Lung (tissue), 17 donors: ENCODE measurements at places on chromosomes 6 and 20. TPM values are rescaled to one million over a fixed set of nuclear protein-coding genes. Genes with fewer than 3 reads are reported as not detected.

- H3K27ac ChIP-seq: no peak overlapping the region
- no peak for DNase-seq
- no peak overlapping the region for H3K4me3 ChIP-seq
- H3K36me3 ChIP-seq: peaks cover 54% of the 10 kb centered on the region
- no peaks in the 10 kb centered on the region for H3K27me3 ChIP-seq
- peaks cover 2% of the 10 kb centered on the region for H3K4me1 ChIP-seq
Observed at GRCh38 chr6:157203764-157204163, 119.6 kb downstream of the TMEM242 start.

DNA sequence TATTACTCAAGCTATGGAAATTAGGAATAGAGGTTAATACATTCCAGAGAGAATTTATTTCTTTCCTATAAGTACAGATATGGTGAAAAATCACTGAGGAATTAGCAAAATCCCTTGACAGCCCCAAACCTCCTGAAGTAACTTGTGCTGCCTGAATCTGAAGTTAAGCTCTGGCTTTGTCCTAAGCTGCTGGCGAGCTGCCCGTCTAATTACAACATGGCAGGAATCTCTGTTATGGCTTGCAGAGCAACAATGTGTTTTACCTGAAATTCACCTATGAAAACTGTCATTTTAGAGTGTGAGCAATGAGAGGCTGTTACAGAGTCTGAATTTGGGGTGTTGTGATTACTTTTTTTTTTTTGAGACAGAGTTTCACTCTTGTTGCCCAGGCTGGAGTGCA lies 22.5 kb upstream of the IYD start:
- H3K4me3 ChIP-seq: no peak overlapping the region
- H3K27me3 ChIP-seq: no peaks in the 10 kb centered on the region
- peak; percentile 35 for DNase-seq
- H3K4me1 ChIP-seq: peaks cover 3% of the 10 kb centered on the region

DNA sequence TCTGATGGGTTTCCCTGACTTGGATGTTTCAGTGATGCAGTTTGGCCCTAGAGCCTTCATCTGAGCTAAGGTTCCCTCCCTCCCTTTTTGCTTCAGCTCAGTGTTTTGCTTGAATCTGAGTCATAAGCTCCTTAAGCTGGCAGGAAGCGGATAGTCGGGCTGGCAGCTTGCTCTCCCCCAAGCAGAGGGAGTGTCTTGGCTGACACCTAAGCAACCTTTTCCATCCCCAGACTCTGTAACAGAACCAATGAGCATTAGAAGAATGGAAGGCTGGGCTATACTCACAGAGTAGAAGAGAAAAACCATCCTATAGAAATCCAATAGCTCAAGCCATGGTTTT lies 98.3 kb downstream of the HAO1 start:
- no peak overlapping the region for H3K27ac ChIP-seq
- H3K4me1 ChIP-seq: no peaks in the 10 kb centered on the region
- peak; percentile 17 for DNase-seq
- no peaks in the 10 kb centered on the region for H3K36me3 ChIP-seq

- no peak overlapping the region for H3K4me3 ChIP-seq
- peaks cover 11% of the 10 kb centered on the region for H3K4me1 ChIP-seq
- no peak for DNase-seq
- no peaks in the 10 kb centered on the region for H3K27me3 ChIP-seq
- no peak overlapping the region for H3K27ac ChIP-seq
Observed at GRCh38 chr6:3331494-3331893, 72.7 kb downstream of the PSMG4 start.

GRCh38 chr20:59145247-59145923 lies 18.2 kb upstream of the ZNF831 start:
- no peak overlapping the region for H3K27ac ChIP-seq
- peaks cover 9% of the 10 kb centered on the region for H3K4me1 ChIP-seq

- no peak for DNase-seq
- H3K4me1 ChIP-seq: no peaks in the 10 kb centered on the region
- H3K27ac ChIP-seq: no peak overlapping the region
- peaks cover 34% of the 10 kb centered on the region for H3K27me3 ChIP-seq
Observed at GRCh38 chr20:62980970-62981369, 25.8 kb downstream of the BHLHE23 start.

DNA sequence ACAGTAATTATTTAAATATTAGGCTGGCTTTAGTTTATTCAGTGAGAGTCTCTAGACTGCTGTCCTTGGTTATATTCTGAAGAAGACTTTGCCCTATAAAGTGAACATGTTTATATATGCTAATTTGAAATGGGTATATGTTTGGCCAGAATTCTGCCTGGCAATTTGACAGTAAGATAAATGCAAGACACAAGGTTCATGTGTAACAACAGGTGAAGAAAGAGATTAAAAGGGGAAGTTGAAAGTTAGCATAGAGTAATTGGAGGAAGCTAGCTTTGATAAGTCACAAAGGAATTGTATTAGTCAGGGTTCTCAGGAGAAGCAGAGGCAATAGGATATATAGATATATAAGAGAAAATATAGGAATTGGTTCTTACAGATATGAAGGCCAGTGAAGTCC lies 191.4 kb downstream of the CENPW start:
- no peak overlapping the region for H3K4me3 ChIP-seq
- H3K36me3 ChIP-seq: no peaks in the 10 kb centered on the region
- no peak overlapping the region for H3K27ac ChIP-seq
- H3K4me1 ChIP-seq: no peaks in the 10 kb centered on the region

DNA sequence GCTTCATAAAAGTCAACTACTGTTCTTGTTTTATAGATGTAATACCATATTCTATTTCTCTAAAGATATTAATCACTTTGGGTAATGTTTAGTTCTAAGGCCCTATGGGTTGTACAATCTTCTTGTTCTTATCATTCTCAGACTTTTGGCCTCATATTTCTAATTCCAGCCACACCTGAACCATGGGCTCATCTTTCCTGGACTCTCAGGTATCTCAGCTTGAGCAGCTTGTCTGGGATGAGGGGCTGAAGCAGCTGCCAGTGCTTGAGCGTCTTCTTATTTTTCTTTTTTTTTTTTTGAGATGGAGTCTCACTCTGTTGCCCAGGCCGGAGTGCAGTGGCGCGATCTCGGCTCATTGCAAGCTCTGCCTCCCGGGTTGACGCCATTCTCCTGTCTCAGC lies 150.2 kb downstream of the KIF6 start:
- no peaks in the 10 kb centered on the region for H3K4me1 ChIP-seq
- H3K27me3 ChIP-seq: no peaks in the 10 kb centered on the region
- H3K27ac ChIP-seq: no peak overlapping the region

- H3K4me1 ChIP-seq: peaks cover 1% of the 10 kb centered on the region
- DNase-seq: no peak
- H3K36me3 ChIP-seq: no peaks in the 10 kb centered on the region
- peak overlapping the region; percentile 38 for H3K4me3 ChIP-seq
Observed at GRCh38 chr6:31547727-31548543, 527 bp downstream of the NFKBIL1 start.

DNA sequence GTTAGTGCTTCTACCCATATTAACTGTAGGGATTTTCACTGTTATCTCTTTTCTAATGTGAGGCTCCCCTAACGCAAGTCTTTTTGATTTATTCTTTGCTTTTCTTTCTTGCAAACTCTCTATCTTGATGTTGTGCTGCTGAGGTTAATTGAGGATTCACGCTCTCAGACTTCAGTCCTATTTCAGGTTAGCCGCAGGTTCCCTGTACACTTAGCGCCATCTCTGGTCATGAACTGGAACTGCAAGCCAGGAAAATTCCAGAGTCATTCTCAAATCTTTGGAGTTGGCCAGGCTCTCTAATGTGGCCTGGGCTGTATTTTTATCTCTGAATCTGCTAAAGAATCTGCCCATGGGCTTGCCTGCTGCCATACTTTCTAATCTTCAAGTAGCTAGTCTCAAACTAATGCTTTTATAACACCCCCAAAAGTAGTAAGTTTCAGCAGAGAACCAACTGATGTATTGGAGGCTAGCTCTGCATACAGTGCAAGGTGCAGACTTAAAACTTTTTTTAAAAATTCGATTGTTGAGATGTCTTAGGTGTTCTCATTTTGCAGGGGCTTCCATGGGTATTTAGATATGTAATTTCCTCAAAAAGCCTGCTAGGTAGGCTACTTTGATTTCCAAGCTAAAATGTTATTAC lies 91.1 kb upstream of the OPRM1 start:
- no peak for DNase-seq
- no peak overlapping the region for H3K4me3 ChIP-seq
- no peaks in the 10 kb centered on the region for H3K4me1 ChIP-seq
- H3K27ac ChIP-seq: no peak overlapping the region

DNA sequence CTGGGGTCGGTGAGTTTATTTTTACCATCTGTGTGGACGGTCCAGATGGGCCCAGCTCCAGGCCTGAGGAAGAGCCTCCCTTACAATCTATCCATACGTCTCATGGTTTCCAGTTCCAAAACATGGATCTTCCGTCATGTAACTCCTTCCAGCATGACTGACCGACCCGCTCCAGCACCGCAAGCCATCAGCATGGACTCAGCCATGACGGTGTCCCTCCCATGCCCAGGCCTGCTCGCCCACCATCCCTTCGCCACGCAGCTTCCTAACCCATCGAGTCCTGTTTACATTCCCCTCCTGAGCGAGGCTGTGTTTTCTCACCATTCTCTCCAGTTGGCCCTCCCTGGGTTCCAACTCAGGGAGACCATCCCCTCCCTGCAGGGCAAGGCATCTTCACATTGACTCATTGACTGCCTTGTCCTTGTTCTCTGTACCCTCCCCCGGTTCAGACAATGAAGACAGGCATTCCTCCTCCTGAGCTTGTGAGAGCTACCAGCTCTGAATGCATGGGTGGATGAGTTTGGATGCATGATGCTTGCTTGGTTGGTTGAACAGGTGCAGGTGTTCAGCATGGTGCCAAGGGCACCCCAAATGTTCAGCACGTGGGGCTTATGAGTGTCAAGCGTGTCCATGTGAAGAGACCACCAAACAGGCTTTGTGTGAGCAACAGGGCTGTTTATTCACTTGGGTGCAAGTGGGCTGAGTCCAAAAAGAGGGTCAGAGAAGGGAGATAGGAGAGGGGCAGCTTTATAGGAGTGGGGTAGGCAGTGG lies 235.8 kb downstream of the SMOC2 start:
- H3K4me3 ChIP-seq: no peak overlapping the region
- H3K36me3 ChIP-seq: no peaks in the 10 kb centered on the region
- no peak for DNase-seq
- no peaks in the 10 kb centered on the region for H3K27me3 ChIP-seq
- H3K4me1 ChIP-seq: no peaks in the 10 kb centered on the region

DNA sequence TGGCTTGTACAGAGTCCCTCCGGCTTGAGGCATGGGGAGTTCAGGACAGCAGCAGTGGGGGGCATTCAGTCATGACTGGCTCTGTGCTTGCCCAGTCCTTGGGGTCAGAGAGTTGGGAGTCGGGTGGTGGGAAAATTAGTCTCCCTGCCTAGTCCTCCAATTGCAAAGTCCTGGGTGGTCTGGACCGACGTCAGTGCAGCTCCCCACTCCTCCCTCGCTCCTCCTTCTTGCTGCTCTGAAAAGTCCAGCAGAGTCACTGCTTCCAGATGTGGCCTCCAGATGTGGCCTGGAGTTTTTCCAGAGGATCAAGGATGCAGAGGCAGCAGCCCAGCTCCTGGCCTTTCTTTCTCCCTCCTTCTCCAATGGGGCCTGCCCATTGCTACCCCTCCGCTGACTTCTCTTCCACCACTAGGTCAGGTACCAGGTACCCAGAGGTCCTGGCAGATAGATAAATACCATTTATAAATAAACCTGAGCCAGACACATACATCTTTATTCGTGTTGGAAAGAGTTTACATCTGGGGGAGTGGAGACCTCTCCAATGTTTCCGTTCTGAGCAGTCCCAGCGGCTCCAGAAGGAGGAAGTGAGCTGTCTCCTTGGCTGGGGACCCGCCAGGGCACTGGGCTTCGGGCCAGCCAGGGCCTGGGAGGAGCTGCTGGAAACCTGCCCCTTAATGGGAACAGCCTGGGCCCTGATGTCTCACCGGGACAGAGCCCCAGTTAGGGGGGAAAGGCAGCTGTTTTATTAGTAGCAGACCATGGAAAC lies 49.0 kb upstream of the RNF24 start:
- peaks cover 30% of the 10 kb centered on the region for H3K4me1 ChIP-seq
- no peaks in the 10 kb centered on the region for H3K27me3 ChIP-seq
- H3K36me3 ChIP-seq: no peaks in the 10 kb centered on the region
- peak; percentile 97 for DNase-seq
- no peak overlapping the region for H3K4me3 ChIP-seq
- H3K27ac ChIP-seq: peak overlapping the region; percentile 72

GRCh38 chr20:16451982-16452381 lies 121.3 kb downstream of the KIF16B start:
- peaks cover 3% of the 10 kb centered on the region for H3K36me3 ChIP-seq
- H3K27ac ChIP-seq: peak overlapping the region; percentile 40
- H3K4me3 ChIP-seq: no peak overlapping the region
- H3K4me1 ChIP-seq: peaks cover 4% of the 10 kb centered on the region
- peak; percentile 50 for DNase-seq
- H3K27me3 ChIP-seq: no peaks in the 10 kb centered on the region

DNA sequence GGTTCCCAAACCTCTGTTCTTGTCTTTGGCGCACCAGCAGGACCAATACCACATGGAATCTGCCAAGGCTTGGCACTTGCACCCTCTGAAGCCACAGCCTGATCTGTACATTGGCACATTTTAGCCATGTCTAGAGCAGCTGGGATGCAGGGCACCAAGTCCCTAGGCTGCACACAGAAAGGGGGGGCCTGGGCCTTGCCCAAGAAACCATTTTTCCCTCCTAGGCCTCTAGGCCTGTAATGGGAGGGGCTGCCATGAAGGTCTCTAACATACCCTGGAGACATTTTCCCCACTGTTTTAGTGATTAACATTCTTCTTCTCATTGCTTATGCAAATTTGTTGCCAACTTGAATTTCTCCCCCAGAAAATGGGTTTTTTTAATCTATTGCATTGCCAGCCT lies 5.4 kb upstream of the FAM120B start:
- no peaks in the 10 kb centered on the region for H3K36me3 ChIP-seq
- H3K4me3 ChIP-seq: no peak overlapping the region
- no peak for DNase-seq
- H3K4me1 ChIP-seq: no peaks in the 10 kb centered on the region

- no peak overlapping the region for H3K4me3 ChIP-seq
- no peaks in the 10 kb centered on the region for H3K27me3 ChIP-seq
- peaks cover 5% of the 10 kb centered on the region for H3K4me1 ChIP-seq
- H3K36me3 ChIP-seq: no peaks in the 10 kb centered on the region
- DNase-seq: no peak
Observed at GRCh38 chr20:33433465-33434234, 9.9 kb downstream of the SNTA1 start.

DNA sequence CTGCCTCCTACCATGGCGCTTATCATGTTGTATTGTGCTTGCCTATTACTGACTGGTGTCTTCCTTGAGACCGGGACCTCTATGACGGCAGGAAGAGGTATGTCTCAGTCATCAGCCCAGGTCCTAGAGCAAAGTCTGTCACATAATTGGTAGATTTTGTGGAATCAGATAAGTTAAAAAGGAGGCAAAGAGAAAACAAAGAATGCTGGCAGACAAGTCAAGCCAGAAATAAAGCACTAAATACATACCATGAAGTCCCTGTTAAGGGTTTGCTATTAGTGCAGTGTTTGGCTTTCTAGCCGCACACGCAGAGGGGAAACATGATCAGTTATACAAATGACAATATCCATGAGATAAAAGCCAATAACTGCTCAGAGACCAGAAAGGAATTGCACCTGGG lies 6.0 kb downstream of the TOMM34 start:
- no peak for DNase-seq
- peaks cover 2% of the 10 kb centered on the region for H3K4me1 ChIP-seq
- no peaks in the 10 kb centered on the region for H3K27me3 ChIP-seq
- H3K27ac ChIP-seq: no peak overlapping the region
- H3K4me3 ChIP-seq: no peak overlapping the region
- H3K36me3 ChIP-seq: peaks cover 38% of the 10 kb centered on the region

Gene COL12A1
- polyA plus RNA-seq: 10.6 TPM

Gene EYS
- polyA plus RNA-seq: 0.07 TPM

Gene THBS2
- 15.1 TPM for polyA plus RNA-seq

Gene HTR1E
- polyA plus RNA-seq: not detected

Gene BACH2
- 0.79 TPM for polyA plus RNA-seq

Gene MAP1LC3A
- 44.8 TPM for polyA plus RNA-seq

Gene MOG
- polyA plus RNA-seq: not detected

Gene PLA2G7
- 13.5 TPM for polyA plus RNA-seq

Gene C20orf141
- polyA plus RNA-seq: not detected
